GM12891 (cell line): ENCODE measurements at places on chromosomes 5 and 9.

- DNase-seq: no peak
These were observed 67.7 kb downstream of the TENT4A start for GRCh38 chr5:6780802-6781391.

GRCh38 chr9:132040808-132041207 is 38.9 kb downstream of the MED27 start:
- no peak for DNase-seq

- no peak for DNase-seq
These were observed 27.9 kb downstream of the ERCC6L2 start for GRCh38 chr9:95903398-95903797.

DNA sequence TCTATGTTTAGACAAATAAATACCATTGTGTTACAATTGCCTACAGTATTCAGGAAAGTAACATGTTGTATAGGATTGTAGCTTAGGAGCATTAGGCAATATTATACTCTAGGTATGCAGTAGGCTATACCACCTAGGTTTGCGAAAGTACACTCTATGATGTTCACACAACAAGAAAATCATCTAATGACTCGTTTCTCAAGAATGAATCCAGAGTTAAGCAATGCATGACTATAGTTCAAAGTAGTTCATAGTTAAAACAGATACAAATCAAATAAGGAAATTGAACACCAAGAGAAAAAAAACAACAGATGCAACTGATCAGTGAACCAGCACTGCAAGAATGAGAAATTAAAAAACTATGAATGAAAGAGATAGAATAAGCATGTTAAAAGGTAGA is 27.6 kb upstream of the ABLIM3 start:
- DNase-seq: no peak

GRCh38 chr9:138058181-138058580 is 180.6 kb downstream of the CACNA1B start:
- DNase-seq: no peak
